G401 (cell line): ENCODE measurements at places on chromosomes 16 and 17. TPM values are rescaled to one million over a fixed set of nuclear protein-coding genes. Genes with fewer than 3 reads are reported as not detected.

Gene CBFA2T3
- 0.12 and 0.64 TPM in 2 replicates for total RNA-seq

Gene PRSS36
- 0.06 TPM in 1 of 2 replicates, not detected in the other for total RNA-seq

Gene DNASE1L2
- 0.20 and 0.62 TPM in 2 replicates for total RNA-seq

Gene ICAM2
- total RNA-seq, result not detected in 2 replicates

Gene LHX1
- 3.7 and 8.7 TPM in 2 replicates for total RNA-seq

Gene CCL1
- not detected in 2 replicates for total RNA-seq

Gene SSTR5
- not detected in 2 replicates for total RNA-seq

GRCh38 chr16:72099377-72099818 is 5.8 kb downstream of the DHX38 start:
- DNase-seq, result peak; percentile 31

- DNase-seq, result peak; percentile 45
Measured at GRCh38 chr17:9291912-9292560, 270.7 kb downstream of the NTN1 start.

- no peak for DNase-seq
Measured at GRCh38 chr16:643050-643368, 1.4 kb downstream of the MCRIP2 start.

DNA sequence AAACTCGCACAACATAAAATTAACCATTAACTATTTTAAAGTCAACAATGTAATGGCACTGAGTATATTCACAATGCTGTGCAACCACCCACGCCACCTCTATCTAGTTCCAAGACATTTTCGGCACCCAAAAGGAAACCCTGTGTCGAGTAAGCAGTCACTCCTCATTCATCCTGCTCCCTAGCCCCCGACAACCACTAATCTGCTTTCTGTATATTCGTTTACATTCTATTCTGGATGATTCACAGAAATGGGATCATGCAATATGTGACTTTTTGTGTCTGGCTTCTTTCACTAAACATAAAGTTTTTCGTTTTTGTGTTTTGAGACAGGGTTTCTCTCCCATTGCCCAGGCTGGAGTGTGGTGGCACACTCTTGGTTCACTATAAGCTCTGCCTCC is 42.2 kb upstream of the HAPSTR1 start:
- DNase-seq, result no peak

GRCh38 chr16:58269526-58269925 is 25.3 kb downstream of the PRSS54 start:
- DNase-seq, result no peak

DNA sequence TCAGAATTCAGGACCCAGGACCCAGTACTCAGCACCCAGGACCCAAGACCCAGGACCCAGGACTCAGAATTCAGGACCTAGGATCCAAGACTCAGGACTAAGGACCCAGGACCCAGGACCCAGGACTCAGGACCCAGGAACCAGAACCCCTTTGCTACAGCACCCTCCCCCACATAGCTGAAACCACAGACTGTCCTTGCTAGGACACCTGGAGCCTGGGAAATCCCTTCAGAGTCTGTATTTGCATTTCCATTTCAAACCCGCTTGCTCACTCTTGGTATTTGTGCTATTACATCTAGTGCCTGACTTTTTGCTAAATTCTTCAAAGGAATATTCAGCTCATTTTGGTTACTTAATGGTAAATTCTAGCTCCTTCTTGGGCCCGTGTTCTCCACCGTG is 275.8 kb upstream of the MAF start:
- DNase-seq, result no peak

DNA sequence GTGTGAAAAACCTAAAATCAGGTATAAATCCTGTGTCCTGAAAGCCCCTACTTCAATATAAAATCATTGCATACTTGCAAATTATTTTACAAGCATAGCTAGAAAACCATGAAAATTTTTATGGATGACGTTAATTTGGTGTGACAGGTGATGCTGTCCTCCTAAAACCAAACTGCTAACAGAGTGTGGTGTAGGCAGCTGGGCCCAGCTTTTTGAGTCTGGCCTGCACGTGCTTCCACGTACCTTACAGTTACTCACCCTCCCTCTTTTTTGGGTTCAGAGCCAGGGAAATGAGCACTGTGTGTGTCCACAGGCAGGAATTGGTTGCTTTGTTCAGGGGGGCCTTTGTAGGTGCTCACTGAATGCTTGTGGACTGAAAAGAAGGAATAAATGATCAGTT is 36.4 kb downstream of the CLEC16A start:
- DNase-seq, result peak; percentile 20

DNA sequence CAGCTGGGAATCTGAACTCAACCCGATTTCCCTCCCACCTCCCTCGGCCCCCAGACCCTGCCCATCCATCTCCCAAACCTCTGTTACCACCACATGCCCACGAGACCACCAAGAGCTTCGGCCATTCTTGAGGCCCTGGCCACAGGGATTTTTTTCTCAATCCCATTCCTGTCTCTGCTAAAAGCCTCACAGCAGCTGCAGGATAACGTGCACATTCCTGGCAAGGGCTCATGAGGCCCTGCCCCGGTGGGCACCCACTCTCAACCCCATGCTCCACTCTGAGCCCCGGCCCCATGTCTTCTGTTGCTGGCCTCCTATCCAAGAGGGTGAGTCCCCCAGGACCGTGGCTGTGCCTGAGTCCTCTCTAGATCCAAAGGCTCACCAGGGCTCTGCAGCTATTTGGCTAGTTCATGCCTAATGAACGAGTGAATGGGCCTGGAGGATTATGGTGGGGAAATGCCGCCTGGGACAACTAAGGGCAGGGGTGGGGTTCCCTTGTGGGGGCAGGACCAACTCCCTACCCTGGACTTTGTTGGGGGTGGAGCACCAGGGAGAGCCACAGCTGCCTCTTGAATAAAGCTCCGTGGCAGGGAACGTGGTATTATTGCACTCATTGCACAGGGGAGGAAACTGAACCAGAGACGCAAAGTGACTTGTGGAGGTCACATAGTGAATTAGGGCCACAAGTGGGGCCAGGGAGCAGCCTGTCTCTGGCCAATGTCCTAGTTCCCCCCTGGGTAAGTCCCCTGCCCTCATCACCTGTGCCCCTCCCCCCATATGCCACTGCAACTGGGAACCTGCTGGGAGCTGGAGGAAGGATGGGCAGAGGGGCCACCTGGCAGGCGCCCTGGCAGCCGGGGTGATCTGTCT is 113.8 kb upstream of the SMURF2 start:
- peak; percentile 18 for DNase-seq

DNA sequence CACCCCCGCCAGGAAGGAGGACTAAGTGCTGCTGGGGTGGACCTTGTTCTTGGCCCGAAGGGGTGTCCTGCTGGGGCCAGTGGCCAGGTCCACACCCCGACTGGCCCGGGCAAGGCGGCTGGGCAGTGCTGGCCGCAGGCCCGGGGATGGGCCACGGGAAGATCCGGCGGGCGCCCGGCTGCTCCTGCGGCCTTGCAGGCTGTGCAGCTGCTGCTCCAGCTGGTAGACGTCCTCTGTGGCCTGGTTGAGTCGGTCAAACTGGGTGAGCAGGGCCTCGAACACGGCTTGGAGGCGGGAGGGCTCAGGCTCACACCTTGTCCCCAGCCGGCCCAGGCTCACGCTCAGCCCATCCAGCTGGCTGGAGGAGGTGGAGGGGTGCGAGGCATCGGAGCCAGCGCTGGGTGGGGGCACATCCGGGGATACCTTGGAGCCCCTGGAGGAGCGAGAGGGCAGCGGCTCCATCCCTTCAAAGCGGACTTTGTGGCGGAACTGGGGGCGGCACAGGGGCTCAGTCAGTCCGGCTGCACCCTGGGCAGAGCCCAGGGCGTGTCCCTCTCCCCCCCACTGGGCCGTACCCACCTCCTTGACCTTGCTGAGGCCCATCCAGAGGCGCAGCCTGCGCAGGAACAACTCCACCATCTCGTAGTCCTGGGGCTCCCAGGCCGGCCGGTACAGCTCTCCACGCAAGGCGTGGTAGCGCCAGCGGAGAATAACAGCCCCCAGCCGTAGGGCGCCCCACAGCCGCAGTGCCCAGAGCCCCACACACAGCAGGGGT is 42.1 kb downstream of the TSC2 start:
- DNase-seq, result no peak

- no peak for DNase-seq
Measured at GRCh38 chr17:40545660-40546059, 19.6 kb downstream of the CCR7 start.

DNA sequence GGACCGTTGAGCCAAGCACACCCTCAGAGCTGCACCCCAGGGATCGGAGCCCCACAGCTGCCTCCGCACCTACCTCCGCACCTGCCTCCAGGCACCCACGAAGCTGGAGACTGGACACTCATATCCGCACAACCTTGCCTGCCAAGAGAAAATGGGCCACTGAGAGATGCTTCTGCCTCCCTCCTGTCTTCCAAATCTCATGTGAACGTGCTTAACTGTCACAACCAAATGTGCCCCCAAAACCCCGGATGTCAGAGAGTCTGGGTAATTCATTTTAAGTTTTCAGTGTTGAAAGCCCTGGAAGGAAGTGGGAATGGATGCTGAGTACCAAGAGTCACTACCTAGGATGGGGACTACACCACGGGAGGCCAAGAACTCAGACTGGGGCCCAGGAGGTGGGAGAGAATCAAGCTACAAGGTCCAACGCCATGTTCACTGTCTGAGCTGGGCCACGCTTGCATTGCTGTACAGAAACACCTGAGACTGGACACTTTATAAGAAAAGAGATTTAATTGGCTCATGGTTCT is 49.5 kb upstream of the MEAK7 start:
- DNase-seq, result no peak

DNA sequence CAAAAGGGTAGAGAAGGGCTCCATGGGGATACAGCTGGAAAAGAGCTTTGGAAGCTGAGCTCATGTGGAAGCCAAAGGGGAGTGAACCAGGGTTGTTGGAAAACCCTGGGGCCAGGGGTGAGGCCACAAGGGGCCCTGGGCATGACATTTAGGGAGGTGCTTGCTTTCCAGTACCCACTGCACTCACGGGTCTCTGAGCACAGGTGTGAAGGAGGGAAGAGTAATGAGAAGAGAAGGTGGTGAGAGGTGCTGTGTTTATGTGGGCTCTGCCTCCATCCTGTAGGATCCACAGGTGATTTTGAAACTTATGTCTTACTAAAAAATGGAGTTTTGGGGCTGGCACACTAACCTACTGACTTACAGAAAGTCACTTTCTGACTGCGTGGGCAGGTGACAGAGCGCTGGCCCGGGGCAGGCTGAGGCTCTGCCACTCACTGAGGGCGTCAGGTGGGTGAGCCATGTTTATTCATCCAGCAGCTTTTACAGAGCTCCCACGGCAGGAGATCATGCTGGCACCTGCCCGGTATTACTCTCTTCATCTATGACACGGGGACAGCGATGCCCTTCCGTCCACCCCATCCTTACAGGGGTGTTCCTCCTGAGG is 18.9 kb downstream of the KSR1 start:
- no peak for DNase-seq

GRCh38 chr17:7404737-7405349 is 946 bp upstream of the TMEM256 start:
- DNase-seq, result peak; percentile 51

DNA sequence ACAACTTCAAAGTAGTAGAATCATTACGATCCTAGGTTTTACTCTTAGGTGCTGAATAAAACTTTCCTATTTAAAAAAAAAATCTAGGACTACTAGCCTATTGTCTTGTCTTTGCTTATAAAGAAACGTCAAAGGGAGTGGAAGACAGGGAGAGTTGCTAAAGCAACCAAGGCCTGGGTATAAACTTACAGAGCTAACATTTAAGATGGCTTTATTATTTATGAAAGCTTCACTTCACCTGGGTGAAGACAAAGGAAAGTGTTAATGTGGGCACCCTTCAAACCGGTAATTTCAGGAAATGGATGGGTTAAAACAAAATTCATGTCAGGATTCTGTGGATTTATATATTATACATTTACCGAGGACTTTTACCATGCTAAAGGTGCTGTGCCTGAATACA is 2.5 kb downstream of the DUSP14 start:
- DNase-seq, result no peak

DNA sequence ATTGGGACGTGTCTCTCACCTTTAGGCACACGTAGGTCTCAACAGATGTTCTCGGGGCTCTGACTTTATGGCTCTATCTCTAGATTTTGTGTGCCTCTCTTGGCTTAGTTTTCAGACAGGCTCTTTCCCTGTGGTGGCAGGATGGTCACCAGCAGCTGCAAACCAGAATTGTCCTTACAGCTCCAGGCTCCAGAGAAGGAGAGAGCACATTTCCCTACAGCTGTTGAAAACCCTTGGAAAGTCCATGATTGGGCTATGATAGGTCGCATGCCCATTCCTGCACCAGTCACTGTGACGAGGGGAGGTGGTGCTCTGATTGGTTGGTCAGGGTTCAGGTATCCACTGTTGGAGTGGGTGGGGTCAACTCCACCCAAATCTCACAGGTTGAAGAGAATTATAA is 41.5 kb downstream of the SHISA9 start:
- DNase-seq, result no peak

GRCh38 chr16:9090101-9090959 is 1.1 kb upstream of the HAPSTR1 start:
- no peak for DNase-seq

GRCh38 chr17:49996495-49997300 is 1.7 kb upstream of the DLX3 start:
- no peak for DNase-seq

GRCh38 chr16:85491798-85492294 is 121.3 kb upstream of the GSE1 start:
- DNase-seq, result peak; percentile 96

DNA sequence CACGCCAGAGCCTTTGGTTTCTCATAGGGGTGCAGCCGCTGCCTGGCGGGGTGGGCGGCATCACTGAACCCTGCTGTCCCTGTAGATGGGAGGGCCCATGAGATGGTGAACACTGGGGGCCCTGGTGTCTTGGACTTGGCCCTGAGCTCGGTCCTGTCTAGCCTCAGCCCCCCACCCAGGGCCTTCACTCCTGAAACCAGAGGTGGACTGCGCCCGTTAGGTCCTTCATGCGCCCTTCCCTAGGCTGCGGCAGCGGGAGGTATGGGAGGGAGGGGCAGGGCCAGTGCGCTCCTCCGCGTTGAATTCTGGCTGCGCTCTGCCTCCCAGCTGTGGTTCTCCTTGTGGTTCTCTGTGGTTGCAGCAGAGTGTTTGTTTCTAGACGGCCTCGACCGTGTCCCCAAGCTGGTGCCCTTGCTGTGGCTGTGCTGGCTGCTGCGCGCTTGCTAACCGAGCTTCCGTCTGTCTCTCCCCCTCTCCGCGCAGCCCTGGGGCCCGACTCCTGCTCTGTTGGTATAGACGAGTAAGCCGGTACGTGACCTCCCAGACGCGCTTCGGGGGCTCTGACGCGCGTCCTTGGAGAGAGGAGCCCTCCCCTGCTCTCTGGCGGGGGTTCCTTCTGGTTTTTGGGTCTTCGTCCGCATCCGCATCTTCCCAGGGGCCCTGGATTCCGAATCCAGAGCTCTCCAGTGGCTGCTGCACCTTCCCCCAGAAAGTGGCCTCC is 7.4 kb upstream of the NUDT16L1 start:
- DNase-seq, result no peak
